ENCODE measurements at places on chromosomes 2 and 18.

DNA sequence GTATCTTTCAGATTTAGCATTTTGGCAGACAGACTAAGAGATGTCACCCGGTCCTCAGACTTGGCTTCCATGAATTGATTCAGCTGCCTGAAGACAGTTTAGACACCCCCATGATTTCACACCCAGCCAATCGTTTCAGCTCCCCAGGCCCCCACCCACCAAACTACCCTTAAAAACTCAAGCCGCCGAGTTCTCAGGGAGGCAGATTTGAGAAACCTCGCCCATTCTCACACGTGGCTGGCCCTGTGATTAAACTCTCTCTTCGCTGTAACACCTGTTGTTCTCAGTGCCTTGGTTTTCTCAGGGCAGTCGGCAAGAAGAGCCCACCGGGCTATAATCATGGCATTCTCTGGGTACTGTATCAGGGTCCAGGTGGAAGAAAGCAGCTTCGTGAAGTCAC, 35.2 kb downstream of the UXS1 start:
- no peak for DNase-seq

- peak; percentile 68 for DNase-seq
Measured at GRCh38 chr2:223725494-223725893, 111.9 kb downstream of the AP1S3 start.

DNA sequence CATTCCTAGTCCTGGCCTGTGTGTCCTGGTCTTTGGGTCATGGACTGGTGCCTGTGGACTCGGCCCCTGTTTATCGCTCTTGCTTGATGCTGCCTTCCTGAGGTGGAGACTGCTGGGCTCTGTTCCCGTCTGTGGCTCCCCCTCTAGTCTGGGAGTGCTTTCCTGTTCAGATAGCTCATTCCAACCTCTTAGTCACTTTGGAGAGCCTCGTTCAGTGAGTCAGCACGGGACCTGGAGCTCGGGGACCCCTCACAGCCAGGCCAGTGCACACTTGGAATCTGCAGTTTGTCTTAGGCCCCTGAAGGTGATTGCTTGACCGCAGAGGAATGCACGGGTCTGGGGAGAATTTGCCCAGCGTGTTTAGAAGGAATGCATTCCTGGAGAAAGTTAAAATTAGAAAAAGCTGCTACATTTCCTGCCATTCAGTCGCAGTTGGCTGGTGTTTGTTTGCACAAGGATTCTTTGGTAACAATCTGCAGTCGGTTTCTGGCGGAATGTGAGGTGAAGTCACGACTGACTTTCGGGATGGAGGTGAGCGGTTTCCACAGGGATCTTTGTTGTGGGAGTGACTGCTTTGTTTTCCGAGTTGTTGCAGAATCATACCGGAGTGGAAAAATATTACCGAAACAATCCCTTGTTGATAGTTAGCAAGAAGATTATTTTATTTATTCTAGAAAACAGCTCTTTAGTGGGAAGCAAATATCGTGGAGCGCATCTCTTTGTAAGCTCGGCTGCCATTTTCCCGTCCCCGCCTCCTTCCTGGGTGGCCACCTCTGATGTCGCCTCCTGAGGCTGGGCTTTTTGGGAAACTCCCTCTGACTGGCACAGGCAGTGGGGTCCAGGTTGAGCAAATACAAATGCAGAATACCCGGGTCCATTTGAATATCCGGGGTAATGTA, 29.6 kb downstream of the SH3BP4 start:
- peak; percentile 85 for DNase-seq

DNA sequence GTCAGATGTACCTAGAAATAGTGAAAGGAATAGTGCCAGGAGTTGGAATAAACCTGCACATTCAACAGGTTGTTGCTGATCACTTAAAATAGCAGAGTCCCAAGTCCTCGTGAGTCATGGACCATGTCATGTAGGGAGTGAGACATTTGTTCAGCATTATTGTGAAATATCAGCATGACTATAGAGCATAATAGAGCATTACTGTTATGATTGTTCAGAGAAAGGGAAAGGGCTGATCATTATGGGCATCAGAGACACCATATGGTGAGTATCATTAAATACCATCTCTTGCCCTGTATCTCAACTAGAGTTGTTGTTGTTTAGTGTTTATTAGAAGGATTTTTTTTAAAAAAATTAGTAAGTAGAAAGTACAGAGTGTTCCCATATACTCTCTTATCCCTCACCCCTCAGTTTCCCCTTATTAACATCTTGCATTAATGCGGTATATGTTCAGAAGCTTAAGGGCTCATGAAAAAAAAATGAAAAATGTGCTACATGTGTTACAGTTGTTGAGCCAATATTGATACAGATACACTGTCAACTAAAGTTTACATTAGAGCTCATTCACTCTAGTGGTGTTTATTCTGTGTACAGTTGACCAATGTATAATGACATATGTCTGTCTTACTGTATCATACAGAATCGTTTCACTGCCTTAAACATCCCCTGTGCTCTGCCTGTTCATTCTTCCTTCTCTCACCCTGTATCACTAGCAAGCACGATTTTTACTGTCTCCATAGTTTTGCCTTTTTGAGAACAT, 5.7 kb downstream of the ELAC1 start:
- DNase-seq, result no peak
